ENCODE measurements at places on chromosomes 6 and 20. TPM values are rescaled to one million over a fixed set of nuclear protein-coding genes. Genes with fewer than 3 reads are reported as not detected.

Gene ANGPT4
- 0.22 TPM for polyA plus RNA-seq

Gene OPN5
- polyA plus RNA-seq = 1.4 TPM

Gene TCP11
- 1.9 TPM for polyA plus RNA-seq

Gene HMGCLL1
- 3.3 TPM for polyA plus RNA-seq

Gene GPSM3
- polyA plus RNA-seq = 10.2 TPM

Gene PPP1R16B
- polyA plus RNA-seq = 6.9 TPM

Gene SLC44A4
- 52.6 TPM for polyA plus RNA-seq

Gene TSPO2
- 0.76 TPM for polyA plus RNA-seq

Gene MYB
- polyA plus RNA-seq = 5.7 TPM

Gene SLC12A5
- 1.8 TPM for polyA plus RNA-seq

Gene FRS3
- polyA plus RNA-seq = 5.0 TPM

Gene TENT5A
- 4.5 TPM for polyA plus RNA-seq

Gene C2
- 3.9 TPM for polyA plus RNA-seq

Gene MYL9
- 179 TPM for polyA plus RNA-seq

Gene POLR3F
- 22.8 TPM for polyA plus RNA-seq

Gene PI3
- polyA plus RNA-seq = not detected
